Eye (tissue), 1 donor: ENCODE measurements at places on chromosomes 13 and 19.

GRCh38 chr13:59442461-59442860, 721.3 kb downstream of the DIAPH3 start:
- no peak for DNase-seq

DNA sequence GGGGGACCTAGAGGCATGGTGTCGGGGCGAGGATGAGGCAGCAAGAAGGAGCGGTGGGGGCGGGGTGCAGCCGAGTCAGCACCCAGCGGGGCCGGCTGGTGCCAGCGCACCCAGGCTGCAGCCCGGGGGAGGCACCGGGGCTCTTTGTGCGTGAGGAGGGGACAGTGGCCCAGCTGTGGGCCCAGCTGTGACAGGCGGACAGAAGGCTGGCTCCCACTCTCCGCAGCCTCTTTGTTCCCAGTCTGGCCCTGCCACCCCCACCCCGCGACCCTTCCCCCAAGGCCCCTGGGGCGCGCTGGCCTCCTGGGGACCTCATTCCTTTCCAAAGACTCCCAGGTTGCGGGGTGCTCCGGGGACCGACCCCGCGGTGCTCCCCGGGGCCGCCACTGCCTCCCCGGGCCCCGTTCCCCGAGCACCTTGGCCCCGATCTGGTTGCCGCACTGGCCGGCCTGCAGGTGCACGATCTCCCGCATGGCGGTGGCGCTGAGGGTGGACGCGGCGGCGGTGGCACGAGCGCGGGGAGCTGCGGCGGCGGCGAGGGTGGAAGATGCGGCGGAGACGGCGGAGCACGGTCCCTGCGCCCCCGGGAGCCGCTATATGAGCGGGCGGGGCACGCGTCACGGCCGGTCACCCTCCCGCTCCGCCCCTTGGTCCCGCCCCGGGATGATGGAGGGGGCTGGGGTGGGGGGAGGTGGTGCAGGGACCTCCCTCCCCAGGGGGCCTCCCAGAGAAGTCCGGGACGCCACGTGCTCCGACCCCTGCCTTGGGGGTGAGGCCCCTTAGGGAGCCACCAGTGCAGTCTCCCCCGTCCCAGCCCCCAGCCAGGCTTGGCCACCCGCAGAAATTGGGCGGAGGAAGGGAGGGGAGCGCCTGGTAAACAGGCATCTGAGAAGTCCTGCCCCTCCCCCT, at the start of gene TUBB4A:
TSS of gene TUBB4A (minus strand) at position 570 of the 909 bp plus-strand sequence. CDS start at position 473, 97 bp downstream.
- peak; percentile 74 for DNase-seq

GRCh38 chr13:99955747-99956472, 15.7 kb downstream of the ZIC5 start:
- DNase-seq, result peak; percentile 88

DNA sequence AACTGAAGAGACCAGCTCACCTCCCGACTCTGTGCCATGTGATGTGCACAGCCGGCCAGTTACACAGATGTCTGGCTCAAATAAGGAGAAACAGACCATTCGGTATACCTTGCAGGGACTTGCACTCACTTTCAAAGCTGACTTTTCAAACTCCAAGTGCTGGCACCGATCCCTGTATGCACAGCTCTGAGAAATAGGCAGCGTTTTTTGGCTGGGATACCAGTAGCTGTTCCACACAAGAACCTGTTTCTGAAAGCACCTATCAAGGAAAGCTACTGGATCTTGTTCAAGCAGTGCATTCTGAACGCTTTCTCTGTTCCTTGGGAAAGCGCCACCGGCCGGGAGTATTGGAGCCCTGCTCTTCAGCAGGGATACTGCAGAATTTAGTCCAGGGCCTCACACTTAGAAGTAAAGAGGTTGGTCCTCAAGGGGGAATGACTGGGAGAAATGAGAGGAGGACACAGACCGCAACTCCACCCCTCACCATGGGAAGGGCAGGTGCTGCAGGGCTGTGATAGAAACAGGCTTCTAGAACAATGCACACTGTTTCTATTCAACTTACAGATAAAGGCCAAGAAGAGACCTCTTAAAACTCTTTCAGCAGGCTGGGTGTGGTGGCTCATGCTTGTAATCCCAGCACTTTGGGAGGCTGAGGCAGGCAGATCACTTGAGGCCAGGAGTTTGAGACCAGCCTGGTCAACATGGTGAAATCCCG, 53.6 kb upstream of the PABPC3 start:
- no peak for DNase-seq

DNA sequence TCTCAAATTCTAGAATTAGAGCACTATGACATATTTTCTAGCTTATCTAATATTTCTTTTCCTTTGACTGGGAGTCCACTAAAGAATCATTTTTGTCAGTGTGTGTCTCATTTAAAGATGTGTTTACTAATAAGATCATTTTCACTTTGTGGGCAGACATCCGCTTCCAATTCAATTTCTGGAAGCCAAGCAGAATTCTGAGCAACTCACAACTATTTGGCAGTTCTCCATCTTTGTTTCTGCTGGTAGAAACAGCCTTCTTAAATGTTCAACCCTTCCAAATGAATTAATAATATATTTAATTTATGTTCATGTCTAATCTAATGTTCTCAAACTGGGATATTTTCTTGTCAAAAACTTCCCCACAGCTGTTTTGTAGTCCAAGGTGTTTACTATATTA, 411.8 kb downstream of the KCTD12 start:
- no peak for DNase-seq

DNA sequence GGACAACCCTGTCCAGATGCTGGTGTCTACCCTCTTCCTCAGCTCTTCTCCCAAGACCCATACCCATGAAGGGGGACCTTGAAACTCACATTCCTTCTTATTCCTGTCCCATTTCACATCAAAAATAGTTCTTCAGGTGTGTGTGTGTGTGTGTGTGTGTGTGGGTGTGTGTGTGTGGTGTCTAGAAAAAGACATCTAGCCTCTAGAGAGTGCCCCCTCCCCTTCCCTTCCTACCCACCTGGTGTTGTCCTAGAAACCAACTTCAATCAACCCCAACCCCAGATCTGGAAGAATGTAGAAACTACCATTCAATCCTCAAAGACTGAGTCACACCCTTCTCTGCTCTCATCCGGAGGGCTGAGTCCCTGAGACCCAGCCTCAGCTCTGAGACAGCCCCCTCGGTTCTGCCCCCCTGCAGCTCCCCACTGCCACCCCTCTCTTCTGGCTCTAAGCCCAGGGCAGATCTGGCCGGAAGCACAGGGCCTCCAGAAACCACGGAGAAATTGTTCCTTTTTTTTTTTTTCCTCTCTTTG, 3.5 kb downstream of the KCNN4 start:
- DNase-seq, result peak; percentile 32

- no peak for DNase-seq
Measured at GRCh38 chr13:76929320-76929719, 19.0 kb upstream of the ACOD1 start.

DNA sequence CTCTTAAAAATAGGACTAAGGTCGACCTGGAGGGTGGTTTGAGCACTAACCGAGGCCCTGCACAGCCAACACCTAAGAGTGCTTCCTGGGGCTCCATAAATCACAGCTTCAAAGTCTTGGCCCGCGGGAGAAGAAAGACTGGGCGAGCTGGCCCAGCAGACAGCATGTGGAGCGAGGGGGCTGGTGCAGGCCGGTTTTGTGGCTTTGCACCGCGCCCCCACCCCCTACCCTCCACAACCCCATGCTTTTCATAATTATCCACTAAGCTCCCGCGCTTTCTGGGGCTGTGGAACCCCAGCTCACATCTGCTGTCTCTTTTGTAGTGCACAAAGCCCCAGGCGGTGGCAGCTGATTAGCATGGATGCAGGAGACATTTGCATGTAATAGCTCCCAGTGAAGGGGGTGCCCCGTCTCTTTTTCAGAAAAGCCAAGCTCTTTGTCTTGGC, 17.1 kb downstream of the CARM1 start:
- DNase-seq, result peak; percentile 85

DNA sequence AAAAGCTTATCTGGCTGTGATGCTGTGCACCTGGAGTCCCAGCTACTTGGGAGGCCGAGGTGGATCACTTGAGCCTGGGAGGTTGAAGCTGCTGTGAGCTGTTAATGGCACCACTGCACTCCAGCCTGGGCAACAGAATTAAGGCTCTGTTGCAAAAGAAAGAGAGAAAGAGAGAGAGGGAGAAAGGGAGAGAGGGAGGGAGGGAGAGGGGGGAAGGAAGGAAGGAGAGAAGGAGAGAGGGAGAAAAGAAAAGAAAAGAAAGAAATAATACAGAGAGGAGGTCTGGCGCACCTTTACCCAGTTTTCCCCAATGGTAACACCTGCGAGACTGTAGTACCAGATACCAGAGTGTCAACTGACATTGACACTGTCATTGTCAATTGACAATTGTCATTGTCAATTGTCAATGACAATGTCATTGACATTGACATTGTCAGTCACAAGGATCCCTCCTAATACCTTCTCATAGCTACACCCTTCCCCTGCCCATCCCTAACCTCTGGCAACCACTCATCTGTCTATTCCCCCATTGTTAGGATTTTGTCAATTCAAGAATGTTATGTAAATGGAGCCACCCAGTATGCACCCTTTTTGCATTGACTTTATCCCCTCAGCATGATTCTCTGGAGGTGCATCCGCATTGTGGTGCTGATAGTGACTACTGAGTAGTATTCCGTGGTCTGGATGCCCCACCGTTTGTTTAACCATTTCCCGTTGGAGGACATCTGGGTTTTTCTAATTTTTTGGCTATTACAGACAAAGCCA, 21.3 kb downstream of the PAK4 start:
- DNase-seq, result no peak

DNA sequence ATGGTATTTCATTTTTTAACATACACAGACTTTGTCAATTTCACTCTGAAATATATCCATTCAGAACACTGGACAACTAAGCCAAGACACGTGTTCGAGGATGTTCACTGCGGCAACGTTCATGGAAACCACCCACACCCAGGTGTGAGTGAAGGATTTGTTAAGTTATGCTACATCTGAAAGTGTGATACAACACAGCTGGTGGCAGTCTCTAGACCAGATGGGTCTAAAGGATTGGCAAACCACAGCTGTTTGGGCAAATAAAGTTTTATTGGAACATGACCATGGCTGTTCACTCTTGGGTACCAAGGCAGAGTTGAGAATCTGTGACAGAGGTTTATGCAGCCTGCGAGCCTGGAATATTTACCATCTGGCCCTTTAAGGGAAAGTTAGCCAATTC, 12.0 kb downstream of the SLC7A9 start:
- no peak for DNase-seq

- DNase-seq, result peak; percentile 81
Measured at GRCh38 chr13:51797664-51798488, 6.1 kb downstream of the DHRS12 start.

DNA sequence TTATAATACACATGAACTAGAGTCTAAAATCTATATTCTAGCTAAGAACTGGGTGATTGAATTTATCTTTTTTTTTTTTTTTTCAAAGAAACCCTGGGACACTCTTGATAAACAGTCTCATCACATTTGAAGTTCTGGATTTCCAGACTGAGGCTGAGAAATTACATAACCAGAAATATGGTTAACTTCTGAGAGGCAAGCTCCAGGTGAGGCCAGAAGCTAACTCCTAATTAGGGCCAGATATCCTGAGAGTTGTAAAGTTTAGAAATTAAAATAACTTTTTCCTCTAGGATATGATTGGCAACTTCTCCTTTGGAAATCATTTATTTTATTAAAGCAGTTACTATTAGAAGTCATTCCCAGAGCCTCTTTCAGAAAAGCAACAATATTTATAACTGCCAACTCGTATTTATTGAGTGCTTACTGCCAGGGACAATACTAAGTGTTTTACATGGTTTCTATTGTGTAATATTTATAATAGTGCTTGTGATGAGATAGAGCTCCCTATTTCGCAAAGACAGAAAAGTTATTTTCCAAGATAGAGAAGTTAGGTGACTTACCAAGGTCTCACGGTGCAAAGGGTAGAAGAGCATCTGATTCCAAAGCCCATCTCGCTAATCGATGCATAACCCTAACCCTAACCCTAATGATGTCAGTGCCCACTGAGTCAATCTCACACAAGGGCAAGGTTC, 187.7 kb downstream of the DCT start:
- no peak for DNase-seq
